ENCODE measurements at places on chromosomes 12 and 14.

DNA sequence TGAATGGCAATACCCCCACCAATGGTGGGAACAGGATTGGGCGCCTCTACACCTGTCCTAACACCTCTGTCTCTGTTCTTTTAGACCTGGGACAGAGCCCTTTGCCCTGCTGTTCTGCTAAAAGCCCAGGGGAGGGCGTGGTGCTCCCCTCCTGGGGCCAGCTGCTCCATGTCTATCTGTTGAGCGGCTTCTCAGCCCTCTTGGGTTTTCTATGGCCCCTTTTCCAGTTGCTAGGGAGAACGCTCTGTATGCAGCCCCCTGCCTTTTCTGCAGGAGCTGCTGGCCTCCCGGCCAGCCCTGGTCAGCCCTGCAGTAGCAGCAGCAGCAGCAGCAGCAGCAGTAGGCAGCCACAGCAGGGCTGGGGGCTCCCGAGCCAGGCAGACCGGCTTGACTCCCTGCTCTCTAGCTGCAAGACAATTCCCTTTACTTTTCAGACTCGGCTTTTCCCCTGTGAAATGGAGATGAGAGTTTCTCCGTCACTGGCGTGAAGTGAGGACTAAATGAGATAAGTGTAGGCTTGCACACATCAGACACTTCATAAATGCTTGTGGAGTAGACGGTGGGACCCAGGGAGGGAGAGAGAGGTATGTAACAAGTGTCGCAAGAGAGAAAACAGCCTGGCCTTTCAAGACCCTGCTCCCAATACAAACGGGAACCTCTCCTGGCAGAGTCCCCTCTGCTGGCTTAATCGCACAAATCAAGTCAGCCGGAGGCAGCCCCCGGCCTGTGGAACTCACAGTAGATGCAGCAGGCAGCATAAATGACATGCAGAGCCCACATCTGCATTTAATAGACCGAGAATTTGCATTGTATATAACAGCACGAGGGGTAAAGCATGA is 1.0 kb downstream of the RTL1 start:
- ATAC-seq = peak; percentile 50

DNA sequence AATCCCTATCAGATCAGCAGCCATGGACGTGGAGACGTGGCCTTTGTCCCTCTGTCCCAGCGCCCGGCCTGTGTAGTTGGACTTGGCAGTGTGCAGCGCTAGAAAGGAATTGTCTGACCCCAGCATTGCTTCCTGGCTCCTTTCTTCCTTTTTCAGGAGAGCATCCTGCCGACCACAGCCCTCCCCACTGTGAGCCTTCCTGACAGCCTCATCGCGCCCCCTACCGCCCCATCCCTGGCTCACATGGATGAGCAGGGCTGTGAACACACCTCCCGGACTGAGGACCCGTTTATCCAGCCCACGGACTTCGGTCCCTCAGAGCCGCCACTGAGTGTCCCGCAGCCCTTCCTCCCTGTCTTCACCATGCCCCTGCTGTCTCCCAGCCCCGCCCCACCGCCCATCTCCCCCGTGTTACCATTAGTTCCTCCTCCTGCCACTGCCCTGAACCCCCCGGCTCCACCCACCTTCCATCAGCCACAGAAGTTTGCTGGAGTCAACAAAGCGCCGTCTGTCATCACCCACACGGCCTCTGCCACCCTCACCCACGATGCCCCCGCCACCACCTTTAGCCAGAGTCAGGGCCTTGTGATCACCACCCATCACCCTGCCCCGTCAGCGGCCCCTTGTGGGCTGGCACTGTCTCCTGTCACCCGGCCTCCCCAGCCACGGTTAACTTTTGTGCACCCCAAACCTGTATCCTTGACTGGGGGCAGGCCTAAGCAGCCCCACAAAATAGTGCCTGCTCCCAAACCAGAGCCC is 40.6 kb downstream of the IL31 start:
- ATAC-seq = no peak

GRCh38 chr12:130719263-130719859 is 3.3 kb upstream of the RIMBP2 start:
- ATAC-seq = no peak

DNA sequence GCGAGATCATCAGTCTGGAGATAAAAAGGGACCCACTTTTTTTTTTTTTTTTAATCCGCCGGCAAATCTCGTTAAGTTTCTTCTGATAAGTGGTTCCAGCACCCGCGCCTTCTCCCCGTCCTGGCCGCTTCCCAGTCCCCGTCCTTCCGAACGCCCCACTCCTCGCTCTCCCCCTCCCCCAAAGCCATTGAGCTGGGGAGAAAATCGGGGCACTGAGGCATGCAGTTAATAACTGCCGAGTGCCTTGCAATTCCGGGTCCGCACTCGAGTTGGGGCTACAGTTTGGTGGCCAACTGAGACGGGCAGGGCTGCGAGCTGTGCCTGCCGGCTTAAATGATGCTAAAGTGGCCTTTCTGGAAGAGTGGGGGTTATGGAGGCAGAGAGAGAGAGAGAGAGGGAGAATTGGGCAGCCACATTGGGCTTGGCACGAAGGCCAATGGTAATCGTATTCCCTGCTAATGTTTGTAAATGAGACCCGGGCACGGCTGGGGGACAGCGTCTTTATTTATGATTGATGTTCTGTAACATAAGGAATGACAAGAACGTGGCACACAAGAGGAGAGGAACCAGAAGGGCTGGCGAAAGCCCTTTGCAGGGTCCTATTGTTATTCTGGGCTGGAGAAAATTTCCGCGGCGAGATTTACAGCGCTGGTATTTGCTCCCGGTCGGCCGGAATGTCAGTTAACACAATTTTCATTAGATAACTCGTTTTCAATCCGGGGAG is 115.4 kb upstream of the MYL2 start:
- ATAC-seq = peak; percentile 16

DNA sequence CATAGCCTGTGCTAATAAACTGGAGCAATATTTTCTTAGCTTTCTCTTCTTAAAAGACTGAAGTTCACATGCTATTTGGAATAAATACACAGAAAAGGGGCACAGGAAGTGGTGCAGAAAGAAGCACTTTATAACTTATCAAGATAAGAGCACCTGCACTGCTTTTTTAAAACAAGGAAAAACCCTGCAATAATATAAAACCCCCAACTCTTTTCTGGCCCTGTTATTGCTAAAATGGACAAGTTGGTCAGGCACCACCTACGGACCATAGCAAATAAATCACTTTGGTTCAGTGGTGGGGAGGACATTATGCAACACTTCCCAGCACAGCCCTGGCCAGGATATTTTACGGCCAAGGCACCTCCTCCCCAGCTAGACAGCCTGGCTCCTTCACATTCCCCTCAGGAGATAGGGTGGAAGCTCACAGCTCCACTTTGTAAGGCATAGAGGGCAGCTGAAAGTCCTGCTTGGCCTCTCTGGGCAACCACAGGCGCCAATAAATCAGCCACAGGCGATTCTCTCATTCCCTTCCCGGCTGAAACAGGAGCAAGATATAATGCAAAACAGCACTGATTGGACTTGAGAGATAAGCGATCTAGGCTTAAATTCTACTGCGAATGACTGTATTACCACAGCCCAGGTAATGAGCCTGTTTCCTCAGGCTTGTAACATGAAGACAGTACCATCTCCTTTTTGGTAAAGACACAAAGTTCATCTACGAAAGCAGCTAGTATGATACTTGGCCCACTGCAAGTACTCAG is 2.0 kb downstream of the ZBTB25 start:
- no peak for ATAC-seq

GRCh38 chr14:64786296-64787149 is 82.3 kb downstream of the PLEKHG3 start:
- no peak for ATAC-seq

DNA sequence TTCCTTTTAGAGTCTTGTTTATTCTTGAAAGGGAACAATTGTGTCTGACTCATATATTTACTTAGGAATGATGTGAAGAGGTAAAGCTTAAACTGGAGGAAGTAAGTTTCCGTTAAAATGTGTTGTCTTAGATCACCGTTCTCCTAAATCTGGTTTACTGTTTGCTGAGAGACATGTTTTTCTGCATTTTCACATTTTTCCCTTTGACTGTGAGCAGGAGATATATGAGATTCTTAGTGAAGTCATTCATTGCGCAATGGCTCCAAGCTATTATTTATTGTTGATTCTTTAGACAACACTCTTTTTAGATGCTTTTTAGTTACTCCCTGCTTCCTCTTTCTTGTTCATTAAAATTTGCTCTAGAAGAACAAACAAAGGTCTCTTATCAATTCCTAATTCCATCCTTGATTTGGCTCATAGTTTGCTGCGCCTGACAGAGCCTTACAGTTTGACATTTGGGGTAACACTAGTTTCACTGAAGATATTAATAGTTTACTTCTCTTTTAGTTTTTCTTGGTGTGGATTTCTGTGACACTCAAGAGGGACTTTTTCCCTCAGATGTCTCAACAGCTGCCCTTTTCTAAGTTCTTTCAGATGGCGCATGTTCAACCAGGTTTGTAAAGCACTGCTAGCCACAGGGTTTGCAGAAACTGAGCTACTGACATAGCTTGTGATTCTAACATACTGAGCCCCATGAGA is 11.4 kb downstream of the CLECL1 start:
- ATAC-seq = no peak

- ATAC-seq = no peak
Measured at GRCh38 chr14:47485421-47485820, 190.0 kb downstream of the MDGA2 start.

DNA sequence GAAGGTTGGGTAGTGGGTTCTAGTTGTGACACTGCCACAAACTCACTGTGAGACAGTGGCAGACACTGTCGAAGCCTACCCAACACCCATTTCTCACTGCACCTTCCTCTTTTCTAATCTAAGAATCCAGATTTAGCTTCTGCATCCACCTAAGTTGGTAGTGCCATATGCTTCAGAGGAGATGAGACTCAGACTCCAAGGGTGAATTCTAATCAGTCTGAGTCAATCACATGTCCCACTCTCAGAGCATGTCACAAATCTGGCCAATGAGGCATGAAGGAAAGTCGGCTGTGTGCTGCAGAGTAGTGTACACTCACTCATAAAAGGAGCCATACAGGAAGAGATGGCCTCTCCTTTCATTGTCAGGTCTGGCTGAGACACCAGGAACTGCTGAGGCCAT is 102.1 kb upstream of the RAP1B start:
- ATAC-seq = no peak

DNA sequence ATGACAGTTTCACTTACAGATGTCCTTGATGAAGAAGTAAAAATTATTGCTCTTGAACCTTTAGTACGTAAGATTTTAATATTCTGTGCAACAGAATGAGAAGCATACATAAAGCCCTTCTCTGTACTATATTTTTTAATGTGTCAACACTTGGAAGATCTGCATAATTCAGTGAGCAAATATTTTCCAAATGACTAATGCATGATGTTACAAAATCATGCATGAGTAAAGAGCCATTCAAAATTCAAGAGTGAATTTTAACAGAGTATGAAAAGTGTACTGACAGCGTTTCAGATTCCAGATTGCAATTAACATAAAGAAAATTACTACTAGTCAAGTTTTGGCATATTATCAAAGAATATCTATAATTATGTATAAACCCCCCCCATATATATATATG is 101.4 kb upstream of the BBS10 start:
- peak; percentile 97 for ATAC-seq

GRCh38 chr14:76023757-76024156 is 38.2 kb downstream of the IFT43 start:
- ATAC-seq = no peak

GRCh38 chr12:56162468-56163290 is 4.5 kb downstream of the MYL6 start:
- no peak for ATAC-seq

- peak; percentile 87 for ATAC-seq
Measured at GRCh38 chr14:32826404-32827082, 112.1 kb upstream of the NPAS3 start.

- peak; percentile 97 for ATAC-seq
Measured at GRCh38 chr12:4947253-4947652, 37.5 kb downstream of the KCNA1 start.

DNA sequence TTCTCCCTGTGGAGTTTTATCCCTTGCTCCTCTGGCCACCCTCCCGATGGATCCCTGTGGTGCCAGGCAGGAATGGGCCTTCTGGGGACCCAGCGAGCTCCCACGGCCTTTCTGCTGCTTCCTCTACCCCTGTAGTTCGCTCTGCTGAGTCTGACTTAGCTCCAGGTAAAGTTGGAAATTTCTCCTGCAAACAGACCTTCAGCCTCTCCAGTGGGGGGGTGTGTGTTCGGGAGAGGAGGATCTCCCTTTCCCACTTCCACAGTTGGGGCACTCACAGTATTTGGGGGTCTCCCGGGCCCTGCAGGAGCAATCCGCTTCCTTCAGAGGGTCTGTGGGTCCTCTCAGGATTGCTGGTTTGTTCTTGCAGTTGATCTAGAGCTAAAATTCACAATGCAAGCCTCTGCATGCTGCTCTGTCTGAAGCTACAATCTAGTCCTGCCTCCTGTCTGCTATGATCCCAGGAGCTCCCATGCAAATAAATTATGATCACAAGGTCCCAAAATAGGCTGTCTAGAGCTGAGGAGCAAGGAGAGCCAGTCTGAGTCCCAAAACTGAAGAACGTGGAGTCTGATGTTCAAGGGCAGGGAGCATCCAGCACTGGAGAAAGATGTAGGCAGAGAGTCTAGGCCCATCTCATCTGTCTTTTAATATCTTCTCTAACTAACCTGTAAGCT is 18.3 kb downstream of the MTRFR start:
- no peak for ATAC-seq

DNA sequence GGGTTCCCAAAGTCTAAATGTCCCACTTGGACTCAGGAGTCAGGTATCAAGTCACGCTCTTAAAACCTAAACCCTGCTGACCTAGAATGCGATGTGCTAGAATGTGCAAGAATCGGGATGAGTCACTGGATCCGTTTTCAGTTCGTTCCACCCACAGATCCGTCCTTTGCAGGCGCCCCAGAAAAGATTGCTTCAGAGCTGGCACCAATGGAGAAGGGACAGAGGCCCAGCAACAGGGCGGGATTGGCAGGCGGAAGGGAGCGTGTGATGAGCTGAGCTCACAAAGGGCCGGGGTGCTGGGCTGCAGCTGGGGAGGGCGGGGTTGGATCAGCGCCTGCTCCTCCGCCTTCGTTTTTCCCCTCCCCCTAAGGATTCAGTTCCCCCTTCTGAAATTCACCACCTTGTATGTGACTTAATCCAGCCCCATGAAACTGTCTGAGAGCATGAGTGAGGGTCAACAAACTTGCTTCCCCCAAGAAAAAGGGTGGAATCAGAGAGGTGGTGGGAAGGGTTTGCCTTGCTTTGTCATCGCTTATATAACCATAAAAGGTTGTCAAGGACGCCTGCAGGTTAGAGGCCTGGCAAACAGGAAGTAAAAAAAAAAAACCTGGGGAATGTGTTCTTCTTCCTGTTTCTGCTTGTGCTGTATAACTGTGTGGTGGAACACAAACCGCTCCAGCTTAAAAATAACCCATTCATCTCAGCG is 2.8 kb upstream of the UBC start:
- ATAC-seq = peak; percentile 66

- no peak for ATAC-seq
Measured at GRCh38 chr12:121453629-121454028, 53.7 kb downstream of the RNF34 start.

- ATAC-seq = no peak
Measured at GRCh38 chr12:108326254-108326750, 12.8 kb downstream of the CMKLR1 start.

DNA sequence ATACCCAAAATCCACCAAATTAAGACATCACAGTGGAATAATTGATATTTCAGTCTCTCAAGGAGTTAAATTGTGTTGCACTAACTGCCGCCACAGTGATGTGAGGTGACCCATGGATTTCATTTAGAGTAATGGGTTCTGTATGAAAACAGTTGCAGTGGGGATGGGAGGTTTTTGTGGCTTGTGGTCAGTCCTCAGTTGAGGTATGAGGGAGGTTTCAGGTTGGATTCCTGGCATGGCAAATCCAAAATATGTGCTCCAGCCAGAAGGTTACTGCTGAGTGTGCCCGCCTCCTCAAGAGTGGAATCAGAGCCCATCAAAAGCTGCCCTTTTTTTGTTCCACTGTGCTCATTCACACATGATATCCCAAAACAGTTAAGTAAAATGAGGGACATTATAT is 487.1 kb downstream of the EGLN3 start:
- no peak for ATAC-seq

All from motor neuron (in vitro differentiated cells).